Nasal cavity respiratory epithelium epithelial cell of viscerocranial mucosa (primary cell): ENCODE measurements at places on chromosomes 7 and 10. TPM values are rescaled to one million over a fixed set of nuclear protein-coding genes. Genes with fewer than 3 reads are reported as not detected.

The ELMO1 gene
- total RNA-seq = 0.14 TPM in 1 of 2 replicates, not detected in the other

The CASP2 gene
- total RNA-seq = 12.3 and 30.5 TPM in 2 replicates

The ACTL6B gene
- total RNA-seq = not detected in 2 replicates

The CPA4 gene
- total RNA-seq = 8.2 and 21.3 TPM in 2 replicates

The SHH gene
- under 0.01 and 0.07 TPM in 2 replicates for total RNA-seq

The CLIP2 gene
- 12.0 and 24.4 TPM in 2 replicates for total RNA-seq

The CYP3A5 gene
- 2.9 and 5.1 TPM in 2 replicates for total RNA-seq

The NCF1 gene
- total RNA-seq = 0.57 and 2.7 TPM in 2 replicates

The COL17A1 gene
- 884 and 910 TPM in 2 replicates for total RNA-seq
